ENCODE measurements at places on chromosomes 11 and 22.

DNA sequence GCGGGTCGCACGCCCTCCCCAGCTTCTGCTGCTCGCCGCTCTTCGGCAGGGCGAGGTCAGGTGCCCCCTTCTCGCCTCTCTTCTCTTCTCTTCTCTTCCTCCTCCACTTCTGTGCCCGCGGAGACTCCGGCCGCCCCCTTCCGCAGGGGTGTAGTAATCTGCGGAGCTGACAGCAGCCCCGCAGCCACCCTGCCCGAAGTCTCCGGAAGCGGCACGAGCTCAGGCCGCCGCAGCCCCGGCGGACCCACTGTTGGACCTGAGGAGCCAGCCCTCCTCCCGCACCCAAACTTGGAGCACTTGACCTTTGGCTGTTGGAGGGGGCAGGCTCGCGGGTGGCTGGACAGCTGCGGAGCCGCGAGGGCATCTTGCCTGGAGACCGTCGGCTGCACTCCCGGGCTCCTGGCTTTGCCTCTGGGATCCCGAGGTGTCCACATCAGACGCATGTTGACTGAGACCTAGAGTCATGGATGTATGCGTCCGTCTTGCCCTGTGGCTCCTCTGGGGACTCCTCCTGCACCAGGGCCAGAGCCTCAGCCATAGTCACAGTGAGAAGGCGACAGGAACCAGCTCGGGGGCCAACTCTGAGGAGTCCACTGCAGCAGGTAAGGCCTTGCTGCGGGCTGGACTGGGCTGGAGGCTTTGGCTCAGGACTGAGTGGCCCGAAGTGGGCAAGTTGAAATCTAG is 486 bp downstream of the STIM1 start:
- DNase-seq, result peak; percentile 55

DNA sequence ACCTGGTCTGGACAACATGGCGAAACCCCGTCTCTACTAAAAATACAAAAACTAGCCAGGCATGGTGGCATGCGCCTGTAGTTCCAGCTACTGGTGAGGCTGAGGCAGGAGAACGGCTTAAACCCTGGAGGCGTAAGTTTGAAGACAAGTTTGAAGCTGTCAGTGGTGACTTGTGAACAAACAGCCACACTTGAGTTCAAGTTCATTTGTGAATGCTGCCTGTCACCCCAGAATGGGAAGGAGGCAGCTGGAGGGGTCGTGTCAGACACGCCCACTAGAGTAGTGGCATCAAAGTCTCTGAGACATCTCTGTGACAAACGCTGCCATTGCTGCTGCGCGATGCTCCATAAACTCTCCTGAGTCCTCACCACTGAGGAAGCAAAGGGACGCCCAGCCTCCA is 74.2 kb downstream of the DGCR2 start:
- no peak for DNase-seq

DNA sequence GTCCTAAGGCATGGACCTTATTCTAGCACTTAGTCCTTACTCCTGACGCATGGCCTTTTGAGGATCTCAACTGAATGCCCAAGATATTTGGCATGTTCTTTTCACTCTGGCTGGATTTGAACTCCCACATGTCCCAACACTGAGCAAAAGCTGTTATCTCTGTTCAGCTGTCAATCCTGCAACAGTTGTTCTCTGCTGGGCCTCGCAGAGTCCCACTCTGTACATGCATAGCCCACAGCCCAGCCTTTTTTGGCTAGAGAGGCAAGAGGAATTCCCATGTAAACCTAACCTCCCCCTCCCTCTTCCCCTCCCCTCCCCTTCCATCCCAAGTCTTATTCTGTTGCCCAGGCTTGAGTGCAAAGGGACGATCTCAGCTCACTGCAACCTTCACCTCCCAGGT is 21.8 kb upstream of the DRG1 start:
- DNase-seq, result no peak

DNA sequence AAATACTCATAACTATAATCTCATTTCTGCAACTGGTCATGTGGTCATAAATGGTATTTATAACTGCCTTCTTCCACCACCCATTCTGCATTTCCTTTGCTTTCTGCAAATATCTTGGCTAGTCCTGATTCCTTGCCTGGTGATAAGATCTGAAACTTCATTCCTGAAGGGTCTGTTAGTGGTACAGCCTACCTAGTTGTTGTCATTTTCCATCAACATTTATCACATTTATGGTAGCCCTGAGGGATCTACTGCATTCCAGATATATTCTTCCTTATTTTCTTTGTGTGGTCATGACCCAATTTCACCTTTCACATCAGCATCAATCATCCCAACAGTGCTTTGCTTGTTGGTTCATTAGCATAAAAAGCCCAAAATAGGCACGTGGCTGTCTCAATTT is 50.1 kb downstream of the DDX6 start:
- DNase-seq, result no peak

GRCh38 chr11:66674964-66675602 is 2.6 kb downstream of the RBM4B start:
- no peak for DNase-seq

Measured in CD4-positive, alpha-beta T cell treated with Interleukin-17A for 1 hour (primary cell).